ENCODE measurements at places on chromosomes 1 and 21.

GRCh38 chr1:245693116-245693793 lies 538.5 kb downstream of the KIF26B start:
- no peak for DNase-seq

- no peak for DNase-seq
These were observed 185.8 kb downstream of the CAMTA1 start for GRCh38 chr1:6971048-6971447.

GRCh38 chr1:240582953-240583352 lies 29.0 kb downstream of the GREM2 start:
- DNase-seq = no peak

DNA sequence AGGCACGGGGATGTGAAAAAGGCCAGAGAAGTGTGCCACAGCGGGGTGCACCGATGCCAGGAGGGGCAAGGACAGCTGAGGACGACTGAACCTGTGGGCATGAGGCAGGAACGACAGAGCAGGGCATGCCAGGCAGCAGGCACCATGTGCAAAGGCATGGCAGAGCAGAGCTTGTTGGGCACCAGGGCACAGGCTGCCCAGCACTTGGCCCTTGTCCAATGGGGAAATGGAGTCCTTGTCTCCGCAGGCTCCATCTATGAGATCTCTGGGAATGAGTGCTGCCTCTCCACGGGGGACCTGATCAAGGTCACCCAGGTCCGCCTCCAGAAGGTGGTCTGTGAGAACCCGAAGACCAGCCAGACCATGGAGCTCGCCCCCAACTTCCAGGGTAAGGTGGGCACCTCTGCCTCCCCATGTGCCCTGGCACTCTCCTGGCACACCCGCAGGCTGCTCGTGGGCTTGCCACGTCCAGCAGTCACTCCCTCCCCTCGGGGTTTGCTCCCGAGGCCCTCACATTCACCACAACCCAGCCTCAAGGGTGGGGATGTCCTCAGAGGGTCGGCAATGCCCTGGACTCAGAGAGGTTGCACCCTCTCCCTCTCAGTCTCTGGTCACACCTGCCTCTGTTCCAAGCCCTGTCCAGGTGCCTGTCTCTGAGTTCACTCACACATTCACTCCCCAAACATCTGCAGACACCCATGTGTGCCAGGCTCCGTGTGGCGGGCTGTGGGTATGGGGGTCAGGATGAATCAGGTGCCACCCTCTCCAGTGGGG lies 4.2 kb downstream of the THEMIS2 start:
- no peak for DNase-seq

DNA sequence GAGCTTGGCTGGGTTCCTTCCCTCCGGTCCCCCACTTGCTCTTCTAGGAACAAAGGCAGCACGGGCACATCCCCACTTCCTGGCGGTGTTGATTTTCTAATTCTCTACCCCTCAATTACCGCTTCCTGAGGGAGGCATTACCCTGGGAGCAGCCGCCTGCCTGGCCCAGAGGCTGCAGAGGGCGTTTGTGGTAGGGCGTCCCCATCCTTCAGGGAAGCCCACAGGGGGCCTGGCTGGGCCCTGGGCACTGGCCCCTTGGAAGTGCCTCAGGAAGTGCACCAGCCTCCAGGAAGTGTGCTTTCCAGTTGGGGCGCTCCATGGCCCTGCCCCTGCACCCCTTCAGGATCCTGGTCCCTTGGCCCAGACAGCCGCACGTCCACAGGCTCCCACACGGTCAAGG lies 42.1 kb upstream of the CASZ1 start:
- no peak for DNase-seq

DNA sequence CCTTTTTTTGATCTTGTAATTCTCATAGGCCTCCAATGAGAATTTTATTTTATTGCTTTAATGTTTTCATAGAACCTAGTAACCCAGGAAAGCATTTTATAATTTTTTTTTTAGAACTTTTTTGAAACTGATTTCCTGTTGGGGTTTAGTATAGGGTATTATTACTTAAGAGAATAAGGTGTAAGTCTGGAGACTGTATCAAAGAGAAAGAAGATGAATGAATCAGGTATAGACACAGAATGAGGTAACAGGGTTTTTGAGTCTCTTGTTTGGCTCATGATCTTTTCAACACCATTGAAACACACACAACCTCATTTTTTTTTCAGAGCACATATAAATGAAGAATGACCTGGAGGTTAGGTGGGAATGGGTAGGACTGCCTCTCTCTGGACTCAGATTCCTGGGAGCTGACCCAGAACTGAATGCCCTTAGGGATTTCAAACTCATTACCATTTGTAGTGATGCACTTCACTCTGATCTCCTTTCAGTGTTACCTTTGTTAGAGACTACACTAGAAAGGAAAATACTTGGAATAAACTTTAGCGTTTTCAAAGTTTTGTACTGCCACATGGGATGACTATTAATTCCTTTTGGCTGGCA lies 51.0 kb downstream of the EPB41 start:
- no peak for DNase-seq

GRCh38 chr1:20999525-21000244 lies 177.0 kb downstream of the EIF4G3 start:
- no peak for DNase-seq

DNA sequence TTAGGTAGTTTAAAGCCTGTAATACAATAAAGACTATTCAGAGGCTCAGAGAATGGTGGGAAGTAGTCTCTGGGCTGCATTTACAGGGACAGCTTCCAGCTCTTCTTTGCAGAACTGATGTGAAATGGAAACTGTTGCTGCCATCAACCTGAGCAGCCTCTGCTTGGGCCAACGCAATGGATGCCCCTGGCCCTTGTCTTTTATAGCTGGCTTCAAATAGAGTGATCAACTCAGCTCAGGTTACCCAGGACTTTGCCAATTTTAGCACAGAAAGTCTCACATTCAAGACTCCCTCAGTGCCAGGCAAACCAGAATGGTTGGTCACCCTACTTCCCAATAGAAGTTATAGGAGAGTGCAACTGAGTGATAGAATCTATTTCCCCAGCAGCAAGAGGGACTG lies 18.1 kb upstream of the GALNT2 start:
- DNase-seq = no peak

- no peak for DNase-seq
These were observed at the start of gene ARHGEF16 for GRCh38 chr1:3453891-3454810. ARHGEF16 (plus strand) TSS chr1:3454665; CDS start chr1:3463085, 8,420 bp downstream.

DNA sequence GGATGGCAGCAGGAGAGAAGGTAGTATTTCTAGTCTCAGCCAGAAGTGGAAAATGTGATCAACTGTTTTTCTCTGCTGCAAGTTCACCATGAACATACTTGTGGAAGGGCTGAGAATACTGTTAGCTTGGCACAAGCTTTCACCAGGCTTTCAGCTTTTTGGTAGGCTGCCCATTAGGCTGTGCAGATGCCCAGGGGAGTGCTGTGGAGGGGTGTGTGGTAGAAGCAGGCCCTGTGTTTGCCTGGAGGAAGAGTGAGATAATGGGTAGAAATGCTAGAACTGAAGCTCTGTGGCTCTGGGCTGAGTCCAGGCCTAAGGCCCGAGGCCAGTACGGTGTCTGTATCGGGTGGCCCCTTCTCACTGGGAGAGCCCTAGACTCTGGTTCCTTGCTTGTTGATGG lies 9.8 kb downstream of the DNAJC6 start:
- DNase-seq = no peak

GRCh38 chr21:42063191-42063570 lies 7.9 kb upstream of the UMODL1 start:
- DNase-seq = no peak

- DNase-seq = no peak
These were observed 43.7 kb downstream of the KIF21B start for GRCh38 chr1:200979574-200980451.

GRCh38 chr1:16145030-16145661 lies 10.7 kb downstream of the EPHA2 start:
- DNase-seq = peak; percentile 85
